ENCODE measurements at places on chromosomes 5 and 9.

DNA sequence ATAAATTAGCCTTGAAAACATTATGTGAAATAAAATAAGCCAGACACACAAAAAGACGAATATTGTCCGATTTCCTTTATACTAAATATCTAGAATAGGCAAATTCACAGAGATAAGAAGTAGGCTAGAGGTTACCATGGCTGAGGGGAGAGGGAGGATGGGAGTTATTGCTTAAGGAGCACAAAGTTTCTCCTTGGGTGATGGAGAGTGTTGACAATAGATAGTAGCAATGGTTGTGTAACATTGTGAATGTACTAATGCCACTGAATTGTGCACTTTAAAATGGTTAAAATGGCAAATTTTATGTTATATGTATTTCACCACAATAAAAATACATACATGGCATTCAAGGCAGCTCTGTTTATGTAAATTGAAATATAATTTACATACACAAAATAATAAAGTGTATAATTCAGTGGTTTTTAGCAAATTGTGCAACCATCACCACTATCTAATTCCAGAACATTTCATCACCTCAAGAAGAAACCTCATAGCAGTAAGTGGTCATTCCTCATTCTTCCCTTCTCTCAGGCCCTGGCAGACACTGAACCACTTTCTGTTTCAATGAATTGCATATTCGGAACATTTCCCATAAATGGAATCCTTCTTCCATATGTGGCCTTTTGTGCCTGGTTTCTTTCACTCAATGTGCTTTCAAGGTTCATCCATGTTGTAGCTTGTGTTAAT is 59.2 kb downstream of the NDST1 start:
- DNase-seq, result no peak

DNA sequence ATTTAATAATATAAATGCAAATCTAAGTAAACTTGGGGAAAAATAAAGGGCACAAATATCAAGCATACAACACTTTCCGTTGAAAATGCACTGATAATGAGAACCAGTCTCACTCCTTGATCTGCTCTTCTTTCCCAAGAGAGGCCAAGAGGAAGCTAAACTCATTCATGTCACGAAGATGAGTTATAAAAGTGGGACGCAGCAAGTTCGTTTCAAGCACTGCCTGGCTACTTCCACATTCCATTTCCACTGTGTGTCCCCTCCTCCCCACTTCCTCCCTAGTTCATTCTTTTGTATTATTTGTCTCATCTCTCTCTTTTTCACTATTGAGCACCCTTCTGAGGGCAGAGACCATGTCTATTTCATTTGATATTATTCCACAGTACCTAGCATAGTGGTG is 158.1 kb downstream of the SLC24A2 start:
- no peak for DNase-seq

DNA sequence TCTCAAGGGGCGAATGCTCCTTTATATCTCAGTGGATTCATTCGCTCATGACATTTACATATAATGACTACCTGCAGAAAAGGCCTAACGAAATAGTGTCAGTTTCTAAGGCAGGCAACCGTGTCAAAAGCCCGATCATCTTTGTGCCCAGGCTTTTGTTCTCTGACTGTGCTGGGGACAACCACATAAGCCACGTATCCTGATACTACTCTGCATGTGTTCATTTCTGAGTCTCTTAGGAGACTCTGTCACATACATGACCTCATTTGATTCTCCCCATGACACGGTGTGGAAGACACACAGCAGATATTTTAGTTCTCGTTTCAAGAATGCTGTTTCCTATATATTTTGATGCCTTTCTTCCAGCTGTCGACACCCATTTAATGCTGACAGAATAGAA is 598.5 kb downstream of the BNC2 start:
- no peak for DNase-seq

- DNase-seq, result no peak
Observed at GRCh38 chr9:104094534-104095015, 466 bp downstream of the SMC2 start.

GRCh38 chr5:6734243-6734700 is 21.0 kb downstream of the TENT4A start:
- no peak for DNase-seq

DNA sequence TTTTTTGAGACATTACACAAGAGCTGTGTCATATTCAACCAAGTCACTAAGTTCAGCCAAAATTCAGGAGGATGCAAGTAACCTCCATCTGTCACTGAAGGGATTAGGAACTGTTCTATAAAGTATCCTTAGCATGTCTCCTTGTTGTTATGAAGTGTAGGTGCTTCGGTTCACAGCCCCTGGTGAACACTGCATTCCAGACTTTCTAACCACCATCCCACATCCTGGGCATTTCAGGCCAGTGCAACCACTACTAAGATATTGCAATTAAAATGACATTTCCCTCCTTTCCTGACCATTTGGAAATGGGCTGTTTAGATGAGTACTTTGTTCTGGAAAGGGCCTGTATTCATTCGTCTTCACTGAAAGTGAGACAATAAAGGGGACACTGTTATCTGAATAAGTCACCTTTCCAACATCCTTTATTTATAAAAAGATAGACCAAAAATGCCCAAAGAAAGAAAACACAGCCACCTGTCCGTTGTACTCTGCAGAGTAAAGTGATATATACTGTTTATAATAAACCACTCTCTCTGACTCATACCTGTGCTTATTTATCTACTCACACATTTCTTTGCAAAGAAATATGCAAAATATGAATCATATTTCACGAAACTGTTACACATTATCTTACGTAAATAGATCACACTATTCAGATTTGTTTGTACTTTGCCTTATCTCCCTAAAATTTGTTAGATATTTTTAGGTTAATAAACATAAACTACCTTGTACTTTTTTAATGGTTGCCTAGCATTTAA is 861.9 kb downstream of the CDH18 start:
- no peak for DNase-seq

DNA sequence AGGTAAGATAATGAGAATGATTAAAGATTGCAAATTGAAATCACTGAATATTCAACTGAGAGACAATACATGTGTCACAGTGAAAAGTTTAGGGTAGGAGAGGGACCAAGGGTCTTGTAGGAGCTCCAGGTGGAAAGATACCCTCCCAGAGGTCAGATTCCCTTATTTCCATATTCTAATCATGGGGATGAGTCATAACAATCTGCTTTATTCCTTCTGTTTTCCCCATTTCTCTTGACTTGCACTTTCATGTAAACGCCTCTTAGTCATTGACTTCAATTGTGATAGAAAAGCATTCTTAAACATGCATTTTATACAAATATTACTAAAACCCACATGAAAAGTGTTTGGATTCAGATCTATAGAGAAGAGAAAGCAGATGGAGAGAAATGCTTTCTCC is 81.3 kb upstream of the CTSL start:
- DNase-seq, result no peak

- DNase-seq, result no peak
Observed at GRCh38 chr5:16727755-16728325, 111.0 kb upstream of the RETREG1 start.

Data from T-helper 1 cell (primary cell).